Stimulated activated CD8-positive, alpha-beta memory T cell treated with anti-CD3 and anti-CD28 coated beads, Interleukin-15, amount 100 ng/mL, for 1 hour (primary cell): ENCODE measurements at places on chromosomes 7 and 10.

GRCh38 chr7:18859318-18859717, 258.1 kb downstream of the TWIST1 start:
- no peak for DNase-seq

DNA sequence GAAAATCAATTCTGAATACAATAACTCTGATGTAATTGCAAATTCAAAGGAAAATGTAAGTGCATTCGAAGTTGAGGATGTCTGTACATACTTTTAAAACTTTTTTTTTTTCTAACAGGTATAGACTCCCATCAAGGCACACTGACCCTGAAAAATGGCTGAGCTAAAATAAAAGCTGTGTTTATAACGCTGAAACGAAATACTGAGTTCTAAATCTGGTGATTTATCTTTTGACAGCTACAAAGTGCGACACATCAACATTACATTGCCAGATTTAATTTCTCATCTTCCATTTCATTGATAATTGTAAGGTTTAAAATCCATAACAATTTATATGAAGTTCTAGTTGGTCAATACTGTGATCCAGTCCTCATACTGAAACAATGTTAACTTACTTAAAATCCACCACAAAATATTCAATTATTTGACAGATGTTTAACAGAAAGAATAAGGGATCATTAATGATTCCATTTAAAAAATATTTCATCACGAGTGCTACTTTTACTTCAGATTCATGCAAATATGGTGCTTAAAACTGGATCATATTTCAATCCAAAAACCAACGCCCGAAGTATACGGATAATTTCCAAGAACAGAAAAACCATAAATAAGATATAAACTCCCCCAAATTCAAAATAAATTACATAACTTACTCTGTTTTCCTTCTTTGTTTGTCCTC, 1.4 kb downstream of the RAB11FIP2 start:
- no peak for DNase-seq

DNA sequence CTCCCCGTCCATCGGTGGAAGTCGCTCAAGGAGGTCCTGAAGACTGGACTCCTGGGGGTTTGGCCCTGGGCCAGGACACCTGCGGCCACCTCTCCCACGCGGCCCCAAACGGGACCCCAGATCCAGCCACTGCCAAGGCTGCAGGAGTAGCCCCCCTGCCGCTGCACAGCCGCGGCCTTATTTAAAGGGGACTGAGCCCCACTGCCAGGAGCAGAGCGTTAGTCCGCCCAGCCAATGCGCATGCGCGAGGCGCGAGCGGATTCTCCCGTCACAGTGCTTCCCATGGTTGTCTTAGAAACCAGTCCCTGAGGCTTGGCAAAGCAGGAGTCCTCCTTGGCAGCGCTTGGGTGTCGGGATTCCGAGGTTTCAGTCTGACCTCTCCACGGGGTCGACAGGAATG, 320.0 kb downstream of the ZNF716 start:
- no peak for DNase-seq

DNA sequence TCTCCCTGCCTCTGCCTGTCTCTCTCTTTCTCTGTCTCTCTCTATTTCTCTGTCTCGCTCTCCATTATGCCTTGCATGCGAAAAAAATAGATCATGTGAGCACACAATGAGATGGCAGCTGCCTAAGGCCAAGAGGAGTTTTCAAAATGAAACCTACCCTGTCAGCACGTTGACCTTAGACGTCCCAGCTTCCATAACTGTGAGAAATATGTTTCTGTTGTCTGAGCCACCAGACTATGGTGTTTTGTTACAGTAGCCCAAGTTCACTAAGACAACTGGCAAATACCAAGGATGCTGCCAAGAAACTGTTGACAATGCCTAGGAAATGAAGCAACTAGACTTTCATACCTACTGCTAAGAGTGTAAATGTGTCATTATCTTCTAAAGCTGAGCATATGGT, 70.6 kb upstream of the PLXDC2 start:
- no peak for DNase-seq

DNA sequence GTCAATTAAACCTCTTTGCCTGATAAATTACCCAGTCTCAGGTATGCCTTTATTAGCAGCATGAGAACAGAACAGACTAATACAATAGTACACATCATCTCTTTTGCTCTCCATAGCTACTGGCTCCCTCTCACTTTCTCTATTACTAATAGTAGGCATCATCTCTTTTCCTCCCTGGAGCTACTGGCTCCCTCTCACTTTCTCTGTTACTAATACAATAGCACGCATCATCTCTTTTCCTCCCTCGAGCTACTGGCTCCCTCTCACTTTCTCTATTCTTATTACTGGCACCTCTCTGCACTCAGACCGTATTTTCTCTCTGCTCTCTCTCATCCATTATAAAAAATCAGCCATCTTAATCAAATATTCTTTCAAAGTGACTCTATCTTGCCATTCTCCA, 37.1 kb downstream of the SLC25A13 start:
- DNase-seq, result no peak

DNA sequence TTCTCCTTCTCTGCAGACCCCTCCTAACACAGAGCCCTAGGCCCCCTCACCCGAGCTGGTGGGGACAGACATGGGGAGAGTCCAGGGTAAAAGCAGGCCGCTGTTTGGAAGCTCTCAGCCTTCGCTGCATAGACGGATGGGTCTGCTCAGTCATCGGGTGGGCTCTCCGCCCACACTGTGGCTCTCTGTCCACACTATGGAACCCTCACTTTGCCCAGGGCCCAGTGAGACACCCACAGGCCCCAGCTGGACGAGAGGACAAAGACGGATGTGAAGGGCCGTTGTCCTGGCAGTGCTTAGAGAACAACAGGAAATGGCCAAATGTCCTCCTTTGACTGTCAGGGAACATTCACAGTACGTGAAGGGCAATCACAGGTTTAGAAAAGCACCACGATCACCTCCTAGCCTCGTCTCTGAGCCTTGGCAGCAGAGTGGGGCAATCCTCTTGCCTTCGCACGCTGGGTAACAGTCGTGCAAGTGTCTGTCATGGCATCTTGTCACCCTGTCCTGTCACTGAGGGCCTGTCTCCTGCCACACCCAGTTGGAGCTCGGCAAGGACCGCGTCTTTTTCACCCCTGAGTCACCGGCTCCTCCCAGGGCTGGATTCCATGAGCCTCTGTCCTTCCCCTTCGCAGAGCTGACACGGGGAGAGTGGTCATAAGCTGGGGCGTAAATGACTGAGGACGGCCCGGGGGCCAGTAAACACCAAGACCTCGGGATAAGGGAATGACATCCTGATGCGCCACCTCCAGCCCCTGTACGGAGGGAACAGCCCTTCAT, 80.6 kb downstream of the PRKAG2 start:
- DNase-seq, result no peak

DNA sequence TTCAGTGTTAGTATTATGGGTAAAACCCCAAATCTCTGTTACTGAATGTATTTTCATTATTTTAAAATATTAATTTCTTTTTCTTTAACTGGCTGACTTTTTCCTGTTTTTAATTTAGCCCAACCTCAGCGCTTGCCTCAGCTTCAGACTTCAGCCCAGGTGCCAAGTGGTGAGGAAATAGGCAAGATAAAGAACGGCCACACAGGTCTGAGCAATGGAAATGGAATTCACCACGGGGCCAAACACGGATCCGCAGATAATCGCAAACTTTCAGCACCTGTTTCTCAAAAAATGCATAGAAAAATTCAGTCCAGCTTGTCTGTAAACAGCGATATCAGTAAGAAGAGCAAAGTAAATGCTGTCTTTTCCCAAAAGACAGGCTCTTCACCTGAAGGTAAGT, 57.5 kb downstream of the MDFIC start:
- DNase-seq, result no peak

DNA sequence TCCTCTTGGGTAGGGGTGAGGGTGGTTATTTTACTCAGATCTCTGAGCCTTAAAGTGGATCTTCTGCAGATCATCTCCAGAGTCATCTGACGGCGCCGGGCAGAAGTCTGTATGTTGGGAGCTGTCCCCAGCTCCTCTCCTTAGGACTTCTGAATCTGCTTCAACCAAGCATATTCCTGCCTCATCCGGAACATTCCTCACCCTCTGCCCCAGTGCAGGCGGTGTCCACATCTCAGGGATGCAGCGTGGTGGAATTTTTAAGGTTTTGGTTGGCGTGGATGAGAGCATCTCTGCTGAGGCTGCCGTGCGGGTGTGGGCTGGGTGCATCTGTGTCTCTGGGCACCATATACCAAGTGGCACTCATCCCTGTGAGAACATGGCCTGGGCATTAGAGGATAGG, 148.3 kb downstream of the MGMT start:
- DNase-seq, result no peak

DNA sequence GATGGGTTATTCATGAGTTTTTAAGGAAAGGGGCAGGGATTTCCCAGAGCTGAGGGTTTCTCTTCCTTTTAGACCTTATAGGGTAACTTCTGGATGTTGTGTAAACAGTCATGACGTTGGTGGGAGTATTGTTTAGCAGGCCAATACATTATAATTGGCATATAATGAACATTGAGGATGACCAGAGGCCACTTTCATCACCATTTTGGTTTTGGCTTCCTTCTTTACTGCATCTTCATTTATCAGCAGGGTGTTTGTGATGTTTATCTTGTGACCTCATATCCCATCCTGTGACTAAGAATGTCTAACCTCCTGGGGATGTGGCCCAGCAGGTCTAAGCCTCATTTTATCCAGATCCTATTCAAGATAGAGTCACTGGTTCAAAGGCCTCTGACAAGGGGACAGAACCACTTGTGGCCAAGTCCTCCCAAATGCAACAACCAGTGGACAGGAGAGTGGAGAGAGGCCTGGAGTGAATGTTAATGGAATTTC, 77.3 kb upstream of the RPA3 start:
- DNase-seq, result no peak

DNA sequence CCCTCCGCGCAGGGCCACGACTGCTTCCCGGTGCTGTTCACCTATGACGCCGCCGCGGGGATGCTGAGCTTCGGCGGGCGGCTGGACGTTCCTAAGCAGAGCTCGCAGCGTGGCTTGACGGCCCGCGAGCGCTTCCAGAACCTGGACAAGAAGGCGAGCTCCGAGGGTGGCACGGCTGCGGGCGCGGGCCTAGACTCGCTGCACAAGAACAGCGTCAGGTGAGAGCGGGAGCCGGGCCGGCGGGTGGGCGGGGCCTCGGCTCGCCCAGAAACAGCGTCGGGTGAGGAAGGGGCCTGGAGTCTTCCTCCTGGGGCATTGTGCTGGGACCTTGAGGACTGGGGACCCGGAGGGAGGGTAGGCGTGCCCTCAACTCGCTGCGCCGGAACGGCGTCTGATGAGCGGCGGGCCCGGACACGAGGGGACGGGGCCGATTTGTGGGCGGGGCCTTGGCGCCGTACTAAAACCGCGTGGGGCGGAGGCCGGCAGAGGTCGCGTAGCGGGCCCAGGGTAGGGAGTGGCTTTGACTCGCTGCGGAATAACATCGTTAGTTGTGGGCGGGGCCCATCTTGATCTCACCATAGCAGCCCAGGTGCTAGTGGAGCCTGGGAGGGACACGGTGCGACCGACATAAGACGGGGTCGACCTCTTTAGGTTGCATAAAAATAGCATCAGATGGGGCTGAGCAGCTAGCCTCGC, 15.6 kb downstream of the PDAP1 start:
- DNase-seq, result peak; percentile 65

DNA sequence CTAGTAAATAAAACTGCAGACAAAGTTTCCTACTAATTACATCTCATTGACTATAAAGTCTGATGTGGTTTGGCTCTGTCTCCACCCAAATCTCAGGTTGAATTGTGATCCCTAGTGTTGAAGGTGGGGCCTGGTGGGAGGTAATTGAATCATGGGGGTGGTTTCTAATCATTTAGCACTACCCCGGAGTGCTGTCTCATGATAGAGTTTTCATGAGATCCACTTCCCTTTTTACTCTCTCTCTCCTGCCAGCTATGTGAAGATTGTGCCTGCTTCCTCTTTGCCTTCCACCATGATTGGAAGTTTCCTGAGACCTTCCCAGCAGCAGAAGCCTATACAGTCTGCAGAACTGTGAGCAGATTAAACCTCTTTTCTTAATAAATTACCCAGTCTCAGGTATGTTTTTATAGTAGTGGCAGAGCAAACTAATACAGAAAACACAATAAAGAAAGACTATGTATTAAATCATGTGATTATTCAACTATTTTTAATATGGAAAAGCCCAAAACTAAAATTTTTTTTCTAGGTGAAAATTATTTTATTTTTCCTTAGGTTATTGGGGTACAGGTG, 232.1 kb downstream of the FZD1 start:
- DNase-seq, result no peak

DNA sequence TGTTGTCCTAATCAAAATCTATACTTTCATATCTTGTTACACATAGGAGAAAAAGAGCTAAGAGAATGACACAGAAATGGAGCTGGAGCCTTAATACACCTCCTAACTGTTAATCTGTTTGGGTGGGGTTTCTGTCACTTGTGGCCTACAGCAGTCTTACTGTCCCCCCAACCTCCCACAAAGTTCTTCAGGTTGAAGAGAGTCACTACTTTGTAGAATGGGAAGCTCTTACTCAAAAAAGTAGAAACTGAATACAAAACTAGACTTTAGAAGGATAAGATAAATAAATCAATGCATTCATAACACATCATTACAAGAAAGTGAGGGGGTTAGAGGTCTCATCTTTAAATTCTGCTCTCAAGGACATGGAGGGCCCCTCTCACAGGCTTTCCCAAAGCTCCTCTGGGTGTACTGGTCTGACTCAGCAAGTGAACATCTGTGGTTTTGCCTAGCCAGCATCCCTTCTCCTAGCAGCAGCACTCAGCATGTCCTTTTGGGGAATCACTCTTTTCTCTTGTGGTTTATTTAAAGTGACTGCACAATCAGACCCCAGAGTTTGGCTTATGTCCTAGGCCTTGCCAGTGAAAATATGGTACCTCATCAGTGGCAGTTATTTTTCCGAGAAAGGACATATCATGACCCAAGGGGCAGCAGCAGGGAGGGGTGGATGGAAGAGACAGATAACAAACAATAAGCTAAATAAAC, 2.0 kb upstream of the BLVRA start:
- no peak for DNase-seq

- DNase-seq, result no peak
Measured at GRCh38 chr10:114955984-114956383, 18.0 kb downstream of the TRUB1 start.

GRCh38 chr7:148715027-148715426, 16.3 kb downstream of the CUL1 start:
- DNase-seq, result no peak

DNA sequence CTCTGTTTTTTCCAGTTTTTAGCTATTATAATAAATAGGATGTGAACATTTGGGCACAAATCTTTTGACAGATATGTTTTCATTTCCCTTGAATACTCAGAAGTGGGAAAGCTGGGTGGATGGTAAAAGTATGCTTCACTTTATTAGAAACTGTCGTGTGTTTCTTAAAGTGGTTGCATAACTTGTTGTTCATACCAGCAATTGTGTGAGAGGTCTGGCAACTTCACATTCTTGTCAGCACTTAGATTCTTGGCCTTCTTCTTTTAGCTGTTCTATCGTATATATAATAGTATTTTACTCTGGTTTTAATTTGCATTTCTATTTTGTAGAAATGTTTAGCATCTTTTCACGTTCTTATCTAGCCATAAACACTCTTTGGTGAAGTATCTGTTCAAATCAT, 894.4 kb downstream of the KCNMA1 start:
- DNase-seq, result no peak

- DNase-seq, result no peak
Measured at GRCh38 chr7:46625032-46625431, 704.0 kb upstream of the IGFBP3 start.
